Astrocyte of the hippocampus (primary cell): ENCODE measurements at places on chromosomes 7 and 10.

GRCh38 chr10:127497685-127498084 lies 51.4 kb upstream of the NPS start:
- DNase-seq, result no peak

DNA sequence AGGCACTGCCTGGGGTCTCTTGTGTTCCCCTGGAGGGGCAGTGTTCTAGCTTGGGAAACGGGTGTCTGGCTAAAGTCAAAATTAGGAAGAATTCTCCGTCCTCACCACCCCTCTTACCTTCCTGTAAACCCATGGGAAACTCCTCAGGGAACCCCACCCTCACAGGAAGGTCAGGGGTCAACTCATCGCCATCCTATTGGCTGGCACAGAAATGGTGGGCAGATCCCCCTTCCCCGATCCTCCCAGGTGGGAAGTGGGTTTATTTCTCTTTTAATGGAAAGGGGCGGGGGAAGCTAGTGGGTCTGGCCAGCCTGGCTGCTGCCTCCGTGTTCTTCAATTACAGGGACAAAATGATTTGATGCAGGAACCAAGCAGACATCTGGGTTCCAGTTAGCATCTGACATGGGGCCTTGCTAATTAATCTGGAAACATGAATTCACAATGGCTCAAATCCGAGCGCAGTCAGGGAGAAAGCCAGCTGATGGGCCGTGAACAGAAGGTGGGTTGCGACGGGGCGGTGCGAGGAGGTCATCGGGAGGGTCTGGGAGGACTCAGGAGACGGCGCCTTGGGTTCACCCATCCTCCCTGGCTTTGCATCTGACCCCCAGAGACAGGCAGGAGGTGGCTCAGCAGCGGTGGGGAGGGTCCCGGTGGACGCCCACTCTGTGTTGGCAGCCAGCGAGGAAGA lies 66.6 kb downstream of the SLIT1 start:
- DNase-seq, result no peak

- DNase-seq, result peak; percentile 41
These were observed 9.5 kb upstream of the TSGA13 start for GRCh38 chr7:130695840-130696239.

- DNase-seq, result peak; percentile 16
These were observed 292.8 kb downstream of the PRKG1 start for GRCh38 chr10:51367127-51367526.

- DNase-seq, result no peak
These were observed 81.8 kb upstream of the CREB5 start for GRCh38 chr7:28330384-28331070.

DNA sequence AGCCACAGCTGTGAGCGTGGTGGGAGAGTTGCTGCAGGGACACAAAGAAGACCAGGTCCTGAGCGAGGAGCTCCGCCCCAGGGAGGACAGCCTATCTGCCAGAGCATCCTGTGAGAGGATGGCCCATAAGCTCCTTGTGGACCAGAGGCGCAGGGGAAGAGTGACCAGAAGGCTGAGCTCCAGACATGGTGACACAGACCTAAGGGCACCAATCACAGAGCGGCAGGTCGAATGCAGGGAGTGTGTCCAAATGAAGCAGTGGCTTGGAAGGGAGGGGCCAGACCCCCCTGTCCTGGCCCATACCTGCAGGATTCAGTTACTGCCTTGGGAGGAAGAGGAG lies 135.8 kb upstream of the TMEM72 start:
- DNase-seq, result no peak

DNA sequence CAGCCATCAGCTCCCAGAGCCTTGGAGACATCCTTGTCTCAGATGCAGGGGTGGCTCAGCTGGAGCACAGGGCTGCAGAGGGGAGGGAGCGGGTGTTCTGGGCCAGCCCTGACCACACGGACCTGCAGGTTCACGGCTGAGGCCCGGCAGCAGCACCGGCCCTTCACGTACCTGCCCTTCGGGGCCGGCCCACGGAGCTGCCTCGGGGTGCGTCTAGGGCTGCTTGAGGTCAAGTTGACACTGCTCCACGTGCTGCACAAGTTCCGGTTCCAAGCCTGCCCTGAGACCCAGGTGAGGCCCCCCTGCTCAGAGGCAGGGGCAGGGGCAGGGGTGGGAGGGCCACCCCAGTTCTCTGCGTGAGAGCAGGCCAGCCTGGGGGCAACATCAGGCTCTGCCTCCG lies 45.2 kb downstream of the PARP12 start:
- DNase-seq, result no peak

GRCh38 chr7:113730309-113730955 lies 188.4 kb downstream of the PPP1R3A start:
- peak; percentile 62 for DNase-seq

DNA sequence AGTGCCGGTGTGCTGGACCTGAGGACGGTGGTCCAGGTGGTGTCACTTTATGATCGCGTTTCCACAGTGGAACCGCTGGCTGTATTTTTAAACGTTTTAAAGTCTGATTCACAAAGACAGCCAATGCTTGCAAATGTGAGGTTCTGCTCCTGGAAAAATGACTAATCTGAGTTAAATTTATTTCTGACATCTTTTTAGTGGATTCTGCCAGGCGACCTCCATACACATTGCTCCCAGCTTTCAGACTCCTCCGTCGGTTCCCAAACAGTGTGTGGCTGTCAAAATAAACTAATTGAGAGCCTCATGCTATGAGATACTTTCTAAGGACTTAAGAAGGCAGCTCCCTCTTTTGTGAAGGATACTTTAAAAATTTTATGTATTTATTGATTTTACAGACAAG lies 12.7 kb upstream of the TTYH3 start:
- no peak for DNase-seq

GRCh38 chr7:125695626-125696025 lies 766.0 kb upstream of the POT1 start:
- no peak for DNase-seq

GRCh38 chr10:103855852-103856796 lies 748 bp upstream of the SH3PXD2A start:
- no peak for DNase-seq

DNA sequence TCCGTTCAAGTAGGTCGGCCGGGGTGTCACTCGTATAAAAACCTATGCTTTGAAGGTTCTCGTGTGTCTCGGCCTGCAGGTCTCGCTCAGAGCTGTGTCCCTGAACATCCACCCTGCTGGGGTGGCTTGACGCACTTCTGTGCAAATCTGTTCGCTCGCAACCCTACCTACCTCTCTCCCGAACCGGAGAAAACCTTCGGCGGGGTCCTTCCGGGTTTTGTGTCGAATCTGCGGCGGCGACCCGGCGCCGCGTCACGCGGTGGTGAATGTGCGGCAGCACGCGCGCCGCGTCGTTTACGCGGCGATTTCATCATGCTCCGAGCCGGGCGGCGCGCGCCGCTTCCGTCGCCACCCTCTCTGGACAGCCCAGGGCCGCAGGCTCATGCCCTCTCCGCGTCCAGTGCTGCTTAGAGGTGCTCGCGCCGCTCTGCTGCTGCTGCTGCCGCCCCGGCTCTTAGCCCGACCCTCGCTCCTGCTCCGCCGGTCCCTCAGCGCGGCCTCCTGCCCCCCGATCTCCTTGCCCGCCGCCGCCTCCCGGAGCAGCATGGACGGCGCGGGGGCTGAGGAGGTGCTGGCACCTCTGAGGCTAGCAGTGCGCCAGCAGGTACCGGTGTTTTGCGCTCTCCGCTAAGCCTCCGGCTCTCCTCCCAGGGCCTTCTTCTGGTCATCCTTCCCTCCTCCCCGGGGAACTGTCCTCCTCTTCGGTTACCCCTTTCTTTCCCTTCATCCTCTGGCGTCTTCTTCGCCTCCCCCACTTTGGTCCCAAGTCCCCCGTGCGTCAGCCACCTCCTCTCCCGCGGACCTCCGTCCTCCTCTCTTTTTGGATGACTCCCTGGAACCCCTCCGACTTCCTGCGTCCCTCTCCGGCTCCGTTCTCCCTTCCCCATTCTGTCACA lies at the start of gene GARS1:
Gene GARS1, plus strand, starts transcription at position 339 of the 896 bp plus-strand sequence. Its CDS starts 44 bp downstream, at position 383.
- peak; percentile 97 for DNase-seq

DNA sequence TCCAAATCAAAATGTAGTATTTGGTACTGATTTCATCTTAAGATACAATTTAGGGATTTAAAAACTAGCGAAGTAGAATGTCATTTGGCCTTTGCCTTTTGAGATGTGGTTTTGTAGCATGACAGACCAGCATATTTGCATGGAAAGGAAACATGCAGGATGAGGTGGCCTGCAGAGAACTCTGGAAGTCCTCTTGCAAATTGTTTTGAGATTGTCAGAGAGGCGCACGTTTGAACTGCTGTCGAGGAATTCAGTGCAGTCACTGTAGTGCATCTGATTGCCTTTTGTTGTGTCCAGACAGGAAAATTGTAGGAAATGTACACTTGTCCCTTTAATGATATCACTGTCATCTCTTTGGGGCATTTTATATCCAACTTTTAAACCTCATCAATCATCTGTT lies 136.7 kb downstream of the CELF2 start:
- DNase-seq, result peak; percentile 17

- peak; percentile 29 for DNase-seq
These were observed 43.2 kb downstream of the CCNY start for GRCh38 chr10:35379226-35380137.

GRCh38 chr10:30737931-30738391 lies 108.4 kb upstream of the LYZL2 start:
- no peak for DNase-seq

- DNase-seq, result peak; percentile 62
These were observed 101.1 kb upstream of the TARP start for GRCh38 chr7:38374507-38374906.

GRCh38 chr10:126066456-126066855 lies 170.1 kb downstream of the FANK1 start:
- no peak for DNase-seq

DNA sequence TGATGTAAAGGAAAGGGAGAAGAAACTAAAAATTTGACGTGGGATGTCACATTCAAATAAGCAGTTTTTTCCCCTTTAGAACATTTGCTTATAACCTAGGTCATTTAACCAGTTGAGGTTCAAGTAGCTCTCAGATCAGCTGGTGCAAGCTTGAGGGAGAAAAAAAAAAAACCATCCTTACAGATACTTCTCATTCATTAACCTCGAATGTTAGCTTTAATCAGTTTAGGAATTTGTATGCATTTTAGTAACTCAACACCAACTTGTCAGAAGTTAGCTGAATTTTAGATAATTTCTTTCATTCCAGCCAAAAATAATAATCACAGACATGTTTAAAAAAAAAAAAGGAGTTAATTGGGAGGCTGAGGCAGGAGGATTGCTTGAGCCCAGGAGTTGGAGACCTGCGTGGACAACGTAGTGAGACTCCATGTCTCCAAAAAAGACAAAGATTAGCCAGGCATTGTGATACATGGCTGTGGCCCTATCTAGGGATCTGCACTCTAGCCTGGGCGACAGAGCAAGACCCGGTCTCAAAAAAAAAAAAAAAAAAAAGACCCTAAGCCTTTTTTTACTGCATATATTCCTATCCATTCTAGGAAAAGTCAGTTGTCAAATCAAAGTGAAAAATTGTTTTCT lies 46.2 kb downstream of the BMPR1A start:
- DNase-seq, result no peak

GRCh38 chr7:94250124-94250523 lies 144.6 kb upstream of the COL1A2 start:
- no peak for DNase-seq

- DNase-seq, result peak; percentile 50
These were observed 83.0 kb downstream of the NRG3 start for GRCh38 chr10:81957976-81958375.

- peak; percentile 60 for DNase-seq
These were observed 8.0 kb upstream of the EPHA1 start for GRCh38 chr7:143416565-143417149.

GRCh38 chr10:132107186-132107948 lies 41.6 kb downstream of the JAKMIP3 start:
- DNase-seq, result no peak

DNA sequence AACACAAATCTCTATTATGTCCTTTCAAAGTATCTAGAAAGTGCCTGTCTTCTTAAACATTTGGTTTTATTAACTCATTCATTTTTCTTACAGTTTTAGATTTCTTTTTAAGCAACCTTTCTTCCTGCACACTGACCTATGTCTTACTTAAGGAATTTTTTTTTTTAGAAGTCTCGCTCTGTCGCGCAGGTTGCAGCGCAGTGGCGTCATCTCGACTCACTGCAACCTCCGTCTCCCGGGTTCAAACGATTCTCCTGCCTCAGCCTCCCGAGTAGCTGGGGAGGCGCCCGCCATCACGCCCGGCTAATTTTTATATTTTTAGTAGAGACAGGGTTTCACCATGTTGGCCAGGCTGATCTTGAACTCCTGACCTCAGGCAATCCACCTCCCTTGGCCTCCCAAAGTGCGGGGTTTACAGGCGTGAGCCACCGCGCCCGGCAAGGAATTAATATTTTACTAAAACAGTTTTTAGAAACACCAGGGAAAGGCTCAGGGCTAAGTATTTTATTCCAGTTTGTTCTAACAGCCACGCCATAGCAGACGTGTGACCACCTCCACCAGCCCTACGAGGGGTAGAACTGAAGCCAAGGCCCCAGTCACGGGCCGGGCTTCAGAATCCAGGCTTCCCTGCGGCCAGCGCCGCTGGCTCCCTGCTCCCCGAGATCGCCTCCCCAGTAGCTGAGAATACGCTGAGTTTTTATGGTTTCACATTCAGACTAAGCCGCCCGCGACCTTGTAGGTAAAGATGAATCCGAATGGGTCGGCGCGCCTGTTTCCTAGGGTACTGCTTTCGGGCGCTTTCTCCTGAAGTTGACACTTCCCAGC lies 941 bp upstream of the LUC7L2 start:
- DNase-seq, result no peak

- no peak for DNase-seq
These were observed 115.1 kb downstream of the PKD1L1 start for GRCh38 chr7:47833211-47833610.

DNA sequence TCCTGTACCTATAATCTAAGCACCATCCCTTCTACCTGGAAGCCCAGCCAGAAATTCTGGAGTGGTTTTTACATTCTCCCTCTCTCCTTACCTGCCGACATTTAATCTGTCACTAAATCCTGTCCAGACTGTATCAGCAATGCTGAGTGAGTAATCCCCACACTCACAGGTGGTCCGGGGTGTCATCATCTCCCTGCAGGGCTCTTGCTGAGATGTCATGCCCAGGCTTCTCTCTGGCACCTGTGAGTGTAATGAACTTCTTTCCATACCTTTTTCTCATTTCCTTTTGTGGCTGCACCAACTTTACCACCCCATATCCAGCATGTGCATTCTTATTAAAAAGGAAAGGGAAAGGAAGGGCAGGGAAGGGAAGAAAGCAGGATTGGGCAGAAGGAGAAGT lies 355.2 kb downstream of the CCSER2 start:
- DNase-seq, result no peak
